Osteocyte (in vitro differentiated cells): ENCODE measurements at places on chromosomes 4 and X.

- H3K27ac ChIP-seq: no peak overlapping the region
- H3K4me3 ChIP-seq: no peak overlapping the region
- H3K27me3 ChIP-seq: no peaks in the 10 kb centered on the region
- H3K4me1 ChIP-seq: no peaks in the 10 kb centered on the region
- no peaks in the 10 kb centered on the region for H3K36me3 ChIP-seq
Measured at GRCh38 chrX:111490688-111491087, 20.8 kb upstream of the SERTM2 start.

DNA sequence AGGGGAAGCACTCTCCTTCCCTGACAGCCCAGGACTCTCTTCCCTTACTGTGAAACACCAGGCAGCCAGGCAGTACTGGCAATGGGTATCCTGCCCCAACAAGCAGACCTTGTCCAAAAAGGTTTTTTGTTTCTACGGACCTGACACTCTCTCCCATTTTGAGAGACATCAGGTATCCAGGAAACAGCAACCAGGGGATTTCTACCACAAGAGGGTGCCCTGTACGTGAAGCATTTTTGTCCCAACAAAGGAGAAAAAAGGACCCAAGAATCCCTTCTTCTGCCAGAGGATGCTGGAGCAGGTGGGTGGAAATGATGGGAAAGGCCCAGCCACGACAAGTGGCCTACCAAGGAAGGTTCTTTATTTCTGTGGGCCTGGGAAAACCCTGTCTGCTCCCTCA lies 65.7 kb upstream of the FGF13 start:
- no peaks in the 10 kb centered on the region for H3K27me3 ChIP-seq
- H3K36me3 ChIP-seq: no peaks in the 10 kb centered on the region
- no peak overlapping the region for H3K4me3 ChIP-seq
- H3K4me1 ChIP-seq: no peaks in the 10 kb centered on the region
- H3K27ac ChIP-seq: no peak overlapping the region

GRCh38 chr4:3791910-3792542 lies 25.8 kb downstream of the ADRA2C start:
- H3K36me3 ChIP-seq: no peaks in the 10 kb centered on the region
- H3K27ac ChIP-seq: no peak overlapping the region
- no peak for DNase-seq
- H3K27me3 ChIP-seq: no peaks in the 10 kb centered on the region
- H3K4me3 ChIP-seq: no peak overlapping the region

- H3K27ac ChIP-seq: no peak overlapping the region
- H3K27me3 ChIP-seq: no peaks in the 10 kb centered on the region
- no peaks in the 10 kb centered on the region for H3K36me3 ChIP-seq
- H3K4me3 ChIP-seq: no peak overlapping the region
- no peak for DNase-seq
- H3K4me1 ChIP-seq: peaks cover 9% of the 10 kb centered on the region
Measured at GRCh38 chr4:42519803-42520417, 122.6 kb downstream of the SHISA3 start.

GRCh38 chrX:126137899-126138298 lies 28.2 kb downstream of the DCAF12L2 start:
- no peaks in the 10 kb centered on the region for H3K36me3 ChIP-seq
- H3K27ac ChIP-seq: no peak overlapping the region
- no peaks in the 10 kb centered on the region for H3K4me1 ChIP-seq
- no peaks in the 10 kb centered on the region for H3K27me3 ChIP-seq
- no peak for DNase-seq

DNA sequence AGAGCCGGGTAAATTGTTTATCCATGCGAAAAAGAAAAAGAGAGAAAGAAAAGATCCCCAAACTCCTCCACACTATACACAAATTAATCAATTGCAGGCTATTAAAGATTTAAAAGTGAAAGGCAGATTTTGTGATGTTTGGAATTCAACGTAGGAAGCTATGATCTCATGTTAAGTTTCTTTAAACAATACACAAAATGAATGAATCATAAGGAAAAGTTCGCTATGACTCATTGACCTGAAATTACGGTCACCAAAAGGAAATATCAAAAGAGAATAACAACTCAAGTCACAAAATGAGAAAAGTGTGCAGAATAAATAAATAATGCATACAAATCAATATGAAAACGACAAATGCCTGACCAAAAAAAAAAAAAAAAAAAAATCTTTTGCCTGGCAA lies 28.6 kb downstream of the CLNK start:
- no peaks in the 10 kb centered on the region for H3K36me3 ChIP-seq
- no peaks in the 10 kb centered on the region for H3K27me3 ChIP-seq

DNA sequence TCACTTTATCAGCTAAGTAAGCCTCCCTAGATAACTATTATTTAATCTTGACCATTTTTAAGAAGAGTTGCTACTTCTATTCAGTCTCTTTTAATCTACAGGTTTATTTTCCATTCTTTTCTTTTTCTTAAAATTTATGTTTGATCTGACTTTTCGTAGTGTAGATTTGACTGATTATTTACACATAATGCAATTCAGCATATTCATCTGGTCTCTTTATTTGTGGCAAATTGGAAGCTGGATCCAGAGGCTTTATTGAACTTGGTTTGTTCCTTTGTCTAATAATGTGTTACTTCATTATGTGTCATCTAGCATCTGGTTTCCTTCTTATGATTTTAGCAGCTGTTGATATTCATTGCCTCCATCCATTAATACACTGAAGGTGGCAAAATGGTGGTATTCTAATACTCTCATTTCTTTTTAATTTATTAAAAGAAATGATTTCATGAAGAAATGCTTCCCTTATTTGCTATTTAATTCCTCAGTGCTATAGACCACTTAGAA lies 113.0 kb downstream of the FBXW7 start:
- H3K4me3 ChIP-seq: no peak overlapping the region
- H3K27ac ChIP-seq: no peak overlapping the region
- H3K4me1 ChIP-seq: peaks cover 10% of the 10 kb centered on the region
- H3K36me3 ChIP-seq: peaks cover 2% of the 10 kb centered on the region
